ENCODE measurements at places on chromosomes 5 and 9.

DNA sequence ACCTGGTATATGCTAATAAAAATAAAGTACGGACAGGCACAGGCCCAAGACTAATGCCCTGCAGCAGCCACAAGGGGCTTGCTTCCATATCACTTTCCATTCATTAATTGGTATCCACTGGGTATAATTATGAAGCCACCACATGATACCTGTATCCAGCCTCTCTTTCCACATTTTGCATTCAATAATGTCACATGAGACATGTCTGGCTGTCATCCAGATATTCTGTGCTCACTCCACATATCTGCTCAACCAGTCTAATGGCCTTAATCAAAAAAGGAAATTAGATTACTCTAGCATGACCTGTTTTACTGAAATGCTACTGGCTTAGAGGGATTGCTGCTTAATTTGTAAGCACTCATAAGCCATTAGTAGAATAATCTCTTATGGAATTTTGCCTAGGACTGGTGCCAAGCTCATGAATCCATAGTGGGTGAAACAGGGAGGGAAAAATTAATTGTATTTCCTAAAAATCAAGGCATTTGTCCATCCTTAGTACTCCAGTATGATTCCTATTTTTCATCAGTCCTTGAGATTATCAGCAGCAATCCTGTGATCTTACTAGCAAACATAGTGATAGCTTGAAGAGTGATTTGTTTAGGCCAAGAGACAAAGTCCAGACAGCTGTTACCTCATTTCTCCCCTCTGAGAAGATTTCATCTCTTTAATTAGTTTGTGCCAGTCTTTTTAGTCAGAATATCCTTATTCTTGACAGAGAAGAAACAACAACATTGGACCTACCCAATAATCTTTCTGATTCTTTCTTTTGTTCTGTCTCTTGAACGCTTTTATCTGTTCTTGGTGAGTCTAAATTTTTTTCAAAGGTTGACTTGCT is 119.2 kb upstream of the ABCA1 start:
- no peak for DNase-seq

DNA sequence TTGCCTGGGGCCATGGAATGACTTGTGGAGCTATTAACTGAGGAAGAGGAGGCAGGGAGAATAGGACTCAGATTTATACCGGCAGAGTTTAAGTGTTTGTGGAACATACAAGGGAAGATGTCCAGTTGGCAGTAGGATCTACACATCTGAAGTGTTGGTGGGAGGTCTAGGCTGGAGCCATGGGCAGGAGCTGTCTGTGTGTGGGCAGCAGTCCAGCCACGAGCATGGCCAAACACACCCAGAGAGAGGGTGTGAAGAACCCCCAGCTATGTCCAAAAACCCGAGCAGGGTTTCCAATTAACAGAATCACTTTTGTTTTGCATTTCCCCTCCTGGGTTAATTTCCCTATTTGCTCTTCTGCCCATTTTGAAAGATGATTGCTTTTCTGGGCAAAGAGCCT is 393.7 kb downstream of the CDK5RAP2 start:
- no peak for DNase-seq

DNA sequence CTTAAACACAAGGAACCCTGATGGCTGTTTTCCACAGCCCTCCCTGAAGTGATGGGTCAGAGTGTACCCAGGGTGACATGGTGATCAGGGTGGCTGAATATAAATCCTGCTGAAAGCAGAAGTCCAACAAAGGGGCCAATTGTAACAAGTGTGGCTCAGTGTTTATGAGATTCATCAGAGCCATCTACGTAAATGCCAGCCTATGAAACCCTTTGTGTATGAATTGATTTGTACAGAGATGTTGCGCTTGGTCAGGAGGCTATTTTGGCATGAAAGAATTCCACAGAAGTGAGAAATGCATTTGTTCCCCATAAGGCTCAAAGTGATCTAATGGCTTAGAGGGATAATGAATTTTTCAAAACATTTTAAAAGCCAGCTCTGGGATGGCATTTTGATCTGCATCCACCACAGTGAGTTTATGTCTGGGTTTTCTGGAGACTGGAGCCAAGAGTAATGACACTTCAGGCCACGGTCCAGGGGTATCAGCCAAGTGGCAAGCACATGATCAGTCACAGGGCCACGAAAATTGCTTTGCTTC is 12.4 kb downstream of the PRUNE2 start:
- DNase-seq: no peak

- no peak for DNase-seq
Measured at GRCh38 chr5:73908395-73908794, 282.4 kb downstream of the ARHGEF28 start.

GRCh38 chr5:57174128-57174889 is 450 bp downstream of the GPBP1 start:
- no peak for DNase-seq

- DNase-seq: no peak
Measured at GRCh38 chr5:113283558-113283957, 151.2 kb downstream of the TSSK1B start.

DNA sequence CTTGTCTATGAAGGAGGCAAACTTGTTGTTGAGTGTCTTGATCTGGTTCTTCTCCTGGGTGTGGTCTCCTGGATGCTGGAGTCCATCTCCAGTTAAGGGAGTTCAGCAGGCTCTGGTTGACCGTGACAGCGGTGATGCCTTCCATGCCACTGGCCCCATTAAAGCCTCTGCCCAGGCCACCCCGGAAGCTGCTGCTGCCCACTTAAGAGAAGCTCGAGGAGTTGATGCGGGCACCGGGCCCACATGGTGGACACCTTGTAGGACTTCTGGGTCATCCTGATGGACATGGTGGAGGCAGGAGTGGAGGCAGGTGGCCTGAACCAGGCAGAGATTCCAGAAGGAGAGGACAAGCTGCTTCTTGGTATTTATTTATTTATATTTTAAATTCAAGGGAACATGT is 44.7 kb upstream of the DEPDC1B start:
- DNase-seq: no peak

DNA sequence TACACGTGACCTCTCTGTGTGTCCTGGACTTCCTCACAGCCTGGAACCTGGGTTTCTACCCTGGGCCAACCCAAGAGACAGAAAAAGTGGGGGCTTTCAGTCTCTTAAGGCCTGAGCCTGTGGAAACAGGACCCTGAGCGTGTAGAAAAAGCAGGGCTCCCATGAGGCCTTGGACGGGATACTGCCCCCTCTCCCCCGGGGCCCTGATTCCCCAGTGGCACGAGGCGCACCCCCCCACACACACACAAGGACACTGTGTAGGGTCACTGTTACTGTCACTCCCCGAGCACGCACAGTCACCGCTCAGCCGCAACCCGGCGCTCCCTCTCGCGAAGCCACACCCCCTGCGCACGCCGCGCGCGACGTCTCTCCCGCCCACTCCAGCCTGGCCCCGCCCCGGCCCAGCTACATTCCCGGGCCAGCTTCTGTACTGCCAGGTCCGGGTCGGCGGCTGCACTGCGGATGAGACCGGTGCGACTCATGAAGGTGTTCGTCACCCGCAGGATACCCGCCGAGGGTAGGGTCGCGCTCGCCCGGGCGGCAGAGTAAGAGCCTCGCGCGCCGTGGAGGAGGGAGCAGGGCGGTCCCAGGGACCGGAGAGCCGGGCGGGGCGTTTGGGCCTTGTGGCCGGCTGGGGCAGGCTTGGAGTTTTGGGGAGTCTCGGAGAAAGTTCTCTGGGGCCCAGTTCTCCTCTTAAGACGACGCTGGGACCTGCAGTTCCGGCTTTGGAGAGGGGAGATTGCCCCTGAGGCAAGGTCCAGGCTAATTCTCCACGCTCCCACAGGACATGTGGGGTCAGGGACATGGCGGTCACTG is at the start of gene GRHPR:
TSS of gene GRHPR (plus strand) at position 408 of the 816 bp plus-strand sequence. CDS start at position 463, 55 bp downstream.
- DNase-seq: peak; percentile 82

DNA sequence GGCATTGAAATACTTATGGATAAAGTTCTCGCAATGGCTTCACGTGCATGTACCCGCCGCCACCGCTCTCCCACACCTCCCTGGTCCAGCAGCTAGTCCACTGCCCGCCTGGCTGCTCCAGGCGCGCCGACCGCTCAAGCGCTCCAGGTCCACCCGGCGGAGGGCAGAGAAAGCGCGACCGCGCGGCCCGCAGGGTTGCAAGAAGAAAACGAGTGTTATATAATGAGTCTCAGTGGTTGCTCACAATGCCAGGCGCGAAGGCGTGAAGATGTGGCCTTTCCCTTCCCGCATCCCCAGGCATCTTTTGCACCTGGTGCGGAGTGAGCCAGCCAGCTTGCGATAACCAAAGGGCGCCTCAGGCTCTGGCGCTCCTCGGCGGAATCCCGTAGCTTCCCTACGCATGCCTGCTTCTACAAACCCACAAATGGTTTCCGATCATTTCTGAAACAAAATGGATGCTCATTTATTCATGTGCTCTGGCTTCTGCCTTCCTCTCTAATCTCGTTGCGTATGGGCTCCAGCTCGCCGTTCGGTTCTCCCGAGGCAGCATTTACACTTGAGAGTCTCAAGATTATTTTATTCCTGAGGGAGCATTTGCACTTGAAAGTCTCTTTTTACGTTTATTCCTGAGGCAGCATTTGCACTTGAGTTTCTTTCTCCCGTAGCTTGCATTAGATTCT is 25.7 kb downstream of the CDKN2A start:
- no peak for DNase-seq

Measured in stimulated activated CD4-positive, alpha-beta T cell treated with anti-CD3 and anti-CD28 coated beads, TNF-alpha, amount 100 ng/mL, for 4 hours (primary cell).